ENCODE measurements at places on chromosomes 3 and 15.

- no peak for DNase-seq
These were observed 74.0 kb downstream of the OXNAD1 start for GRCh38 chr3:16338999-16339398.

GRCh38 chr15:100693451-100693850 lies 91.1 kb downstream of the ASB7 start:
- DNase-seq, result no peak

- DNase-seq, result no peak
These were observed 70.9 kb downstream of the AAGAB start for GRCh38 chr15:67183443-67184169.

- no peak for DNase-seq
These were observed 14.0 kb downstream of the PLCD1 start for GRCh38 chr3:38015485-38015884.

DNA sequence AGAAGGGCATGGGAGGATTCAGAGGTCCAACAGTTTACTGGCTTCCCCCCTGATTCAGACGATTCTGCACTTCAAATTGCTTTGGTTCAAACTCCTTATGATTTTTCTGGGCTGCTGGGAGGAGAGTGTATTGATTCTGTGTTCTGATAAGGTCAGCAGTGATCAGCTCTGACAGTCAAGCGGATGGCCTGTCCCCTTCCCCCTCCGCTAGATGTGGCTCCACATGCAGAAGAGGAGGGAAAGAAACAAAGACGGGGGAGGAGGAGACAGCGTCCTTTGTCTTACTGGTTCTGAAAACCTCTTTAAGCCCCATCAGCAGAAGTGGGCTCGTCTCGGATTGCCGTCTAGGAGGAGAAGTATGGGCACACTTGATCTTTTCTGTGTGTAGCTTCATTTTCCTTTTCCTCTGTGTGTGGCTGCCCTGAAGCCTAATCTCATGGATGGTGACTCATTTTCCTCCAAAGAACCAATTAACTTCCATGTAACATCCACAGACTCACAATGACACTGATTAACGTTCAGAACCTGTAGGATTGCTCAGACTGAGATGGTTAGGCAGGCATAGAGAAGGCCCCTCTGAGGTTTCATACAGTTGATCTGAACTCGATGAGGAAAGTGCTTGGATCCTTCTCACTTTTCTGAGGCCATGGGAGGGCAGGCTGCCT lies 162.4 kb upstream of the PPP2R3A start:
- no peak for DNase-seq

DNA sequence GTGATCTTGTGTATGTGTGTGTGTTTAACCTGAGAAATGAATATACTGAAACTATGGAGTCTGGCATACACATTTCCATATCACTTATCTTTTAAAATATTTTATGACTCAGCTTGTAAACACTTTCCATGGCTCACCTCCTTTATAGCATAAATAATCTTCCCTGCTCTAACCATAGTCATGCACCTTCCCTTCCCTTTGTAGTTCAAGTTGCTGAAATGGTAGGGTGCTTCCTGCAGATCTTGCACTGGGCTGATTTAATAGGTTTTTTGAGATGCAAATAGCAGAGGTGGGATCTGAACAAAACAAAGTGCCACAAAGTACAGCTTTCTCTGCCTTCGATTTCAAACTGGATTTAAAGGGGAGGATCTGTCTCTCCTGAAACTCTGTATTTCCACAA lies 712.7 kb upstream of the LMCD1 start:
- DNase-seq, result no peak

DNA sequence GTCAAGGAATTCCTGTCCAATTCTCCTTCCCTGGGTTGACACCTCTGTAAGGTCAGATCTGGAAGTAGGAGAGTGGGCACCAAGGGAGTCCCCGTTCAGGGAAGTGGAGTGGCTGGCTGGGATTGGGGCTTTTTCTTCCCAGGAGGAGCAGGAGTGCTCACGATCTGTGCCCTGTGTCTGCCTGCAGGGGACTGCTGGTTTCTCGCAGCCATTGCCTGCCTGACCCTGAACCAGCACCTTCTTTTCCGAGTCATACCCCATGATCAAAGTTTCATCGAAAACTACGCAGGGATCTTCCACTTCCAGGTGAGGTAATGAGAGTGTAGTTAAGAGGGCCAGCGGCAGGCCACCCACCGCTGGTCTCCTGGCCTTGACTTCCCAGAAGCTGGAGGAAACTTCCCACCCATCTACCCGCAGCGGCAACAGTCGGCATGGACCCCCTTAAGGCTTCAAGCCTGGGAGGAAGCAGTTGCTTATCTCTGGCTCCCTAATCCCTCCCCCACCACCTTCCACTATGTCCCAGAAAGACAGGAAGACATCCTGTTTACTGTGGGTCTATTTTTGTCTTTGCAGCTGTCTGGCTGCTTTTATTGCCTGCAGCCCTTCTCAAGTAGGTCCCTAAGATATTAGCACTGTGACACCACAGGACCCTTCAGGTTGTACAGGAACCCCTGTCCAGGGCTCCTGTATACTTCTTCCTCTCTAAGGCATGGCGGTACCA lies 26.8 kb downstream of the CAPN3 start:
- no peak for DNase-seq

DNA sequence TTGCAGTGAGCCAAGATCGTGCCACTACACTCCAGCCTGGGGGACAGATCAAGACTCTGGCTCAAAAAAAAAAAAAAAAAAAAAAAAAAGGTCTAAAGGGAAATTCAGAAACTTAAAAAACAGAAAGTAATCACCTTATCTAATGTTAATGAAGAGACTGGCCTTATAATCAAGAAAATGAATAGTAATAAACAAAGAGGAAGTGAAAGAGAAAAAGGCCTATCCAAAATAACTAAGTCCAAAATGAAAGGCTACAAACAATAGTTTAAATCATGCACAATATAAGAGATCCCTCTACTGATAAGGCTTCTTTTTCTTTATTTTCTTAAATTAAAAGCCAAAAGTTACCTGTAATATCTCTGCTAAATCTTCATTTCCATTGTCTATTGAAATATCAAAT lies 37.1 kb upstream of the HDC start:
- no peak for DNase-seq

GRCh38 chr3:190265796-190266195 lies 56.5 kb downstream of the CLDN1 start:
- DNase-seq, result no peak

- no peak for DNase-seq
These were observed 54.8 kb upstream of the ADPGK start for GRCh38 chr15:72838311-72838731.

DNA sequence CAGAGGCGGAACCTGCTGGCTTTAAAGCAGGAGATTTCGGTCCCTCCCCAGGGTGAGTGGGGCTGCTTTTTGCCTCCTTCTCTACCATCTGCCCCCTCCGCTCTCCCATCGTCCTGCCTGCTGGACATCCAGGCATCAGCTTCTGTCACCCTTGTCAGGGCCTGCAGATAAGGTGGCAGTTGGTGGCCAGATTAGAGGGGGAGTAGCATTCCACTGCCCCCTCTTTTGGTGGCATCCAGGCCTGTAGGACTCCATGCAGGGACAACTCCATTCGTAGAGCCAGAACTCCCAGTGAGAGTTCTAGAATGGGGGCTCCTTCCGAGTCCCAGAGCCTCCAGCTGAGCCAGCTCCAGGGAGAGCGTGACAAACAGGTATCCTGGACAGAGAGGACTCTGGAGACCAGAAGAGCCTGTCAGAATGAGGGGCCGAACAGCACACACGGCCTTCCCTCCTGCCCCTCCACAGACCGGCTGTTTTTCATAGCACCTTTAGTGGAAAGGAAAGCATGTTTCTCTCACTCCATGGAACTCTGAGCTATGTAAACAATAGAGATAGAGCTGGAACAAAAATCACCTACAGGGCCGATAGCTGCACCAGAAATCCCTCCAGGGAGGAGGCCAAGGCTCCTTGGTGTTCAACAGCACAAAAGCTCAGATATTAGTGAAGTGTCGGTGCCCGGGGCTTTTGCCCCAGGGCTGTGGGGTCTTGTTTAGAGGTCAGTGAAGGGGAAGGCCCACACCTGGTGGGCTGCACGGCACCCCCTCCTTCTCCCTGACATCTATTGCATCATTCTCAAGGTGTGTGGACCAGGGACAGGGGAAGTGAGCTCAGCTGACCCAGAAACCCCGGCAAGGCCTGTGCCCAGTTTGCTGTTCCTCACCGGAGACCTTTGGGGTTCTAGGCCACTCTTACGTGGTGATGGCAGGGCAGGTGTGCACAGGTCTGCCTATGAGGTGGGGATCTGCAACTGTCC lies 34.2 kb downstream of the MAGEF1 start:
- DNase-seq, result no peak

DNA sequence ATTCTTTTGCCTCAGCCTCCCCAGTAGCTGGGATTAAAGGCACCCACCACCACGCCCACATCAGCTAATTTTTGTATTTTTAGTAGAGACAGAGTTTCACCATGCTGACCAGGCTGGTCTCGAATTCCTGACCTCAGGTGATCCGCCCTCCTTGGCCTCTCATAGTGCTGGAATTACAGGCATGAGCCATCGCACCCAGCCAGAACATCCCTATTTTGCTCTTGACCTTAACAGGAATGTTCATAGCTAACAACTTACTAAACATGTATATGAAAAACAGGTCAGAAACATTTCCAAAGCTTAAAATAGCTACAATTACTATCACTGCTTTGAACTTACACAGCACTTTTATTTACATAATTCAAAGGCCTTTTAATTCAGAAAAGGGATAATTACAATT lies 33.7 kb downstream of the UQCC5 start:
- no peak for DNase-seq

- DNase-seq, result no peak
These were observed 9.2 kb upstream of the GATM start for GRCh38 chr15:45387380-45388007.

DNA sequence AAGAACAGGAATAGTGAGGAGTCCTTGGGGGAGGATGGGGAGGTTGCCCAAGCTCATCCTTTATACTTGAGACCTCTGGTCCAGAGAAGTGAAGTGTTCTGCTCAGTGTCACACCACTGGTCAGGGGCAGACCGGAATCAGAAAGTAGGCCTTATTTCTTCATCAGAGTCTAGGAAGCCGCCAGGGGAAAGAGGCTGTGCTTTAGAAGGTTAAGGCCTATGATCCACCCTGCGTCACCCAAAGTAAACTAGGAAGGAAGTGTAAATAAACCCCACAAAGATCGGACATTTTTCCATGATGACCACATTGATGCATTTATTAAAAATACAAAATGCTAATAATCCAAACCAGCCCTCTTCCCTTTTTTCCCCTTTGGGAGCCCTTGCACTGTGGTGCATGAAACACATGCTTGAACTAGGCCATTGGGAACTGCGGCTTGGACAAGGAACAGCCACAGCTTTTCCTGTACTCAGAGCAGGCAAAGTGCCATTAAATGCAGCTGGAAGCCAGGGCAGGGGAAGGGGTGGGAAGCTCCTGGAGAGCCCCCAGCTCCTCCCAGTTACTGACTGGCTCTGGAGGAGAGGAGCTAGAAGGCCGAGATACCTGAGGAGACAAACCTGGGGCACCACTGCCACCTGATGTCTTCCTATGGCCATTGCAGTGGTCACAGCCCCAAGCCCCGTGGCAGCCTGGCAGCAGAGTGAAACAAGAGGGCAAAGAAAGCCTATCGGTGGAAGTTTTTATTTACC lies 37.0 kb downstream of the CDC25A start:
- DNase-seq, result peak; percentile 10

- no peak for DNase-seq
These were observed 764.4 kb upstream of the NECTIN3 start for GRCh38 chr3:110307065-110307809.

DNA sequence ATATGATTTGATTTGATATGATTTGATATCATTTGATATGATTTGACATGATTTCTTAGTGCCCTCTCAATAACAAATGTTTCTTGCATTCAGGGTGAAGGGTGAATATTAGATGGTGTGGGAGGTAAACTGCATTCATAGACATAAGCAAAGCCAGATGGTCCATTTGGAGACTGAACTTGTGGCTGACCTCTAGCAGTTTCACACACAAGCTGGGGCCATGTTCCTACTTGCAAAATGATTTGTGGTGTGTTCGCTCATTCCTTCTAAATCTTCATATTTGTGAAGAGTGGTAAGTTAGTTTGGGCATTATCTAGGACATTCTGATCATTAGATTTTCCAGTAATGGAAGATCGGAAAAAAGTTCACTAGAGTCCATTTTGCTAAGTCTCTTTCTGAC lies 40.5 kb upstream of the CCR4 start:
- DNase-seq, result no peak

GRCh38 chr3:63613561-63613960 lies 38.9 kb upstream of the SNTN start:
- DNase-seq, result no peak

GRCh38 chr15:97597801-97598200 lies 362.7 kb upstream of the ARRDC4 start:
- DNase-seq, result no peak

DNA sequence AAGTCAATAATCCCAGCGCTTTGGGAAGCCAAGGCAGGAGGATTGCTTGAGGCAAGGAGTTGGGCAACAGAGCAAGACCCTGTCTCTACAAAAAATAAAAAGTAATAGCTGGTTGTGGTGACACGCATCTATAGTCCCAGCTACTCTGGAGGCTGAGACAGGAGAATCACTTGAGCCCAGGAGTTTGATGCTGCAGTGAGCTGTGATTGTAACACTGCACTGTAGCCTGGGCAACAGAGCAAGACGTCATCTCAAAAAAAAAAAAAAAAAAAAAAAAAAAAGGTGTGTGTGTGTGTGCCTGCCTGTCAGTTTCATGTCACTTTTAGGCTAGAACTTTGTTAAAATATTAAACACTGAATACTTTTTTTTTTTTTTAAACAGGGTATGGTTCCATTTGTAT lies 28.4 kb downstream of the DNAJC19 start:
- DNase-seq, result no peak

DNA sequence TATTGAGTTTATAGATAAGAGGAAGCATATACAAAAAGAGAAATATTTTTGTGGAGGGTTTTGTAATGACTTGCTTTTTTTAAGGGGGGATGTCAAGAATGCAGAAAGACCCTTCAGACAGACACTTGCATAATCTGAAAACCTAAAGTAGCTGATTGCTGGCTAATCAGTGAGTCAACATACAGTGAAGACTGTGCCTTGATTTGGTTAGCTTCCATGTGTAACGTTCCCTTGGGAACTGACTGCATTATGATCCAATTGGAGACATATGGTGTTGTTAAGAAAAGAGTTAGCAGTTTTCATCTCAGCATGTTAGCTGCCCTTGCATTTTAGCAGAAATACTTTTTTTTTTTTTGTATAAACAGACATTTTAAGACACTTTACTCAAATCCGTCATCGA lies 483.2 kb downstream of the RBMS3 start:
- DNase-seq, result no peak

GRCh38 chr15:96693990-96694517 lies 363.6 kb downstream of the NR2F2 start:
- DNase-seq, result no peak

- DNase-seq, result no peak
These were observed 2.0 kb downstream of the WNT5A start for GRCh38 chr3:55484801-55485791.

DNA sequence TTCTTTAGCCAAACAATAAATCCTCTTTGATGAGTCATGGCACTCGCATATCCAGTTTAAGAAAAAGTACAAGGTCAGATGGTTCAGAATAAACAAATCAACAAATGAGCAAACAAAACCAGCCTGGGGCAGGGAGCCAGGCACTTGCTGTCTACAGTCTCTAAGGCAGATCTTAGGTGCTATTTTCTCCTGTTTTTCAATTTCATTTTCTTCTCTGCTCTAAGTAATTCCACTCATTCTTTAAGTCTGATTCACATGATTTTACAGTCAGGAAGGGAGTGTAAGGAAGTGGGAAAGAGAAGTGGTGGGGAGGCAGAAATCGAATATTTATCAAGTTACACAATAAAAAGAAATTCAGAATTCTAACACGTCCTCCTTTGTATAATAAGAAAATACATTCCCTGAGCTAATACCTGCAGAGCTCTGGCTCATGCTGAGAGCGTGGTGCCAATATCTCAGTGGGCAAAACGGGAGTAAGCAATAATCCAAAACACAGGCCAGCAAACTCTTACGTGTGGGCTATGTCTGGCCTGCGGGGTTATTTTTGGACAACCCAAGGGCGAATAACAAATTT lies 298.6 kb downstream of the ADAMTS17 start:
- no peak for DNase-seq
